Stimulated activated CD8-positive, alpha-beta memory T cell treated with anti-CD3 and anti-CD28 coated beads, Interleukin-7, amount 100 ng/mL, for 48 hours (primary cell): ENCODE measurements at places on chromosomes 11 and 22.

GRCh38 chr11:116513894-116514293 lies 258.9 kb downstream of the BUD13 start:
- DNase-seq: no peak

GRCh38 chr11:60390419-60390818 lies 5.8 kb upstream of the MS4A14 start:
- no peak for DNase-seq

DNA sequence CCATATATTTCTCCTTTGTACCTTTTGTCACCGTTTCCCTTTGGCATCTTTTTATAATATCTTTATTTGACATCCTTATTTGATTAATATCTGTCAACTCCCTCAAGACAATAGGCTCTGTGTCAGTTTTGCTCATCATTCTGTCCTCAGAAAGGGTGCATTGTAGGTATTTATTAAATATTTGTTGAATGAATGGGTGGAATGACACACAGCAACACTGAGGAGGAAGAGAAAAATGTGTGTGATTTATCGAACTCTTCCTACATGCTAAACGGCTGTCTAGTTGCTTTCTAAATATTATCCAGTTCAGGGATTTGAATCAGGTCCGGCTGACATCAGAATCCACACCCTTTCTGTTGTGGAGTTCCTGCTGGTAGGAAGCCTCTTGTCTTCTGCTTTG lies 98.2 kb downstream of the NAV2 start:
- no peak for DNase-seq

GRCh38 chr11:128565881-128566280 lies 21.5 kb downstream of the ETS1 start:
- DNase-seq: no peak

DNA sequence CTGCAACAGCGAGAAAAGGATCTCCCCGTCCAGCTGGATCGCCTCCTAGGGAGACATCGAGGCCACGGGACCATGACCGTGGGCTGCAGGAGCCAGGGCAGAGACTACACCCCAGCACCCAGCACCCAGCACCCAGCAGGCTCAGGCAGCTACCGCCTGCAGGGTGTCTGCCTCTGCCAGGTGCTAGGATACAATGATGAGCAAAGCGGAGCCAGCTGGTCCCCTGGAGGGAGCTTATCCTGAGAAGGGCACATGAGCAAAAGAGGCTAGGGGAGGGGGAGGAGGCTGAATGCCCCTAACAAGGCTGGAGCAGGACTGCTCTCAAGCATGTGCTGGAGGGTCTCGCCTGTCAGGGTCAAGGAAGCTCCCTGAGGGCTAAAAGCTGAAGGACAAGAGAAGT lies 4.8 kb upstream of the CASTOR1 start:
- DNase-seq: no peak

DNA sequence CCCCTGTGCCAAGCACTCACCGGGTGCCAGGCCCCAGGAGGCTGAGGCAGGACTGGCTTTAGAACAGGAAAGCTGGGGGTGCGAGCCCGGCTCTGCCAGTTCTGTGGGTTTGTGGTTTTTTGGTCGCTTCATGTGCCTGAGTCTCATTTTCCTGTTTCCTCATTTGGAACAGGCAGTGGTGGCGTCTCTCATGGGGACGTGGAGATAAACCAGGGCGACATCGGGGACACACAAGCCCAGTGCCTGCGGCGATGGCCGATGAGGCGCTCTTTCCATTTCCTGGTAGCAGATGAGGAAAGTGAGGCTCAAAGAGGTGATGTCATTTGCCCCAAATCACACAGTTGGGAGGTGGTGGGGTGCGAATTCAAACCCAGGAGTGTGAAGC lies 20.8 kb upstream of the CHKA start:
- peak; percentile 31 for DNase-seq

GRCh38 chr11:134956450-134957210 lies 544.6 kb upstream of the B3GAT1 start:
- no peak for DNase-seq

DNA sequence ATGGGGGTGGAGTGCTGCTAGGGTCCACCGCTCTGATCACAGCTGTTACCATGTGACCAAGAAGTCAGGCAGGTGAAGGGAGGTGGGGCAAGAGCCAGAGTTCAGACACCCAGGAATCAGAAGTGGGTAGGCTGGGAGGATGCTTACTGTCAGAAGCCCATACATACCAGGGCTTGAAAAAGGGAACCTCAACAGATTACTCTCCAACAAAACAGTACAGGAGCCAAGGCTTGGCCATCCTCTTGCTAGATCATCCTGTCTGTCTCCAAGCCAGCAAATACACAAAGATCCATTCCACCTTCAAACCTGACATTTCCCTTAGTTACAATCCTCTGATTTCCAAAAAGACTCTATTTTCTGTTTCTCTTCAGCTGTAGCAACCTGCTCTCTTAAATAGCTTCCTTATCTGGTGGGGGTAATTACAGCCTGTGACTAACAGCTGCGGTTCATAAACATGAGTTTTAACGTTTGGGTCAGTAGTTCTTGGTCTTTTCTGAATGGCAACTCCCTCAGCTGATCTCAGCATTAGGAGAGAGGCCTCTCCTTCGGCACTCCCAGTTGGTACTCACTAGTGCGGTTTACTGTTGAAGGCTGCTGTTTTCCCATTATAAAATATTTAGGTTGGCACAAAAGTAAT lies 31.1 kb upstream of the WT1 start:
- no peak for DNase-seq

DNA sequence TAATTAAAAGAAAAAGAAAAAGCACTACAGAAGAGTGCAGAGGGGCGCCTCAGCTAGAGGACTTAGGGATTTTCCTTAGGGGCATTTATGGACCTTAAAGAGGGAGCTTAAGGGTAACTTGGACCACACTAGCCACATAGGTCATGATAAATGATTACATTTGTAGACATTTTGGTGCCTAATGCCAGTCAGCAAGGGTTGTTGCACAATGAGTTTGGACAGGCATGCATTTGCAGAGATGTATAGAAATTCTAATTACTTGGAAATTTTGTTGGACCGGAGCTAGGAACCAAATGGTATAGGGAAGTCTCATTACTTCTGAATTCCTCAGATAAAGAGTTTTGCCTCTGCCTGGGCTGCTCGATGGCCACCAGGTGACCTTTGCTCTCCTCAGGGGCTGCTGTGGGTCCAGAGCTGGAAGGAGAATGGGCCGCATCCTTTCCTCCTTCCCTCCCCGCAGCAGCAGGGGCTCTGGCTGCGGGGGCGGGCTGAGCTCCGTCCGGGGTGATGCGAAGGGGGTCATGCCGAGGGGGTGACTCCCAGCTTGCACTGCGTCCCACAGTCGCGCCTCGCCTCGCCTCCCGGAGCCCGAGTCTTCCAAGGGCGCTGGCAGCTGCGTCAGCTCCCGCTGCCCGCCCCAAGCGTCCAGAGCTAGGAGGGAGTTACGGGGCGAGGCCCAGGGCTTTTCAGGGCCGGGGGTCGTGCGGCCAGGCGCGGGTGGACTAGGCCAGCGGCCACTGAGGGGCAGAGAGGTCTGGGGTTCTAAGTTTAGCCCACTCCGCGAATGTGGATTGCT lies 20.3 kb upstream of the MALAT1 start:
- no peak for DNase-seq

GRCh38 chr22:37676736-37677492 lies 1.5 kb downstream of the LGALS1 start:
- peak; percentile 92 for DNase-seq

GRCh38 chr11:123302751-123303195 lies 107.7 kb upstream of the CLMP start:
- DNase-seq: peak; percentile 12

DNA sequence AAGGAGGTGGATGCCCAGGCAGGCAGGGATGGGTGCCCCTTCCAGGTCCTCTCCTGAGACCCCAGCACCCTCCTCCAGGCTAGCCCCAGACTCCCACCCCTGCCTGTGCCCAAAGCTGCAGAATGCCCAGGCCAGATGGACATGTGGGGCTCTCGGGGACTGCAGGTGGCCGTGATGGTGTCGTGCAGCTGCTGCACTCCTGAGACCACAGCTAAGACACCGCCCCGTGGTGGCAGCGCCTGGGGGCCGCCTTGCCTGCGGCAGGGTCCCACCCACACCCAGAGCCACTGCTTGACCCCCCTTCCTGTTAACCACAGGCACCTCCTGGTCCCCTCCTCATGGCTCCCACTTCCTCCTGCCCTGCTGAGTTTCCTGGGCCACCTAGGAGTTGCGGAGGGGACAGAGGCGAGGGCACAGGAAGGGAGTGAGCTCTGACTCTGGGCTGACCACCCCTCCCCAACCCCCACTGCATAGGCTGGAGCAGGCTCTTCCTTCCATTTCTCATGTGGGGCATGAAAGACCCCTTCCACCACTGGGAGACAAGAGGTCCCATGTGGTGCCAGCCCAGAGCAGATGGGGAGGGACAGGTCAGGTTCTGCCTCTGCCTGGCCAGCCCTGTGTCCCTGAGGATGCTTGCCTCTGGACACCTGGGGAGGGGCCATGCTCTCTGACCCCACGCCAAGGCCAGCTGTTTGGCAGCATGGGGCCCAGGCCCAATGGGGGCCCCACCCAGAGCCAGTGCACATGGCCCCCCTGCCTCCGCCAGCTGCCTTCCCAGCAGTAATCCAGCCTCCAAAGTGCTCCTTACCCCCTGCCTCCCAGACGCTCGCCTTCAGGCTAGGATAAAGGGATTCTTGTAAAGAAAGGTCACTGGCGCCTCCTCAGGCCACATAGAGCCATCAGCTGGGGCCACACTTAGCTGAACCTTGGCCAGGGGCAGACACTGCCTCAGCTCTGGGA lies 29.3 kb downstream of the OSBPL5 start:
- DNase-seq: no peak

- no peak for DNase-seq
Measured at GRCh38 chr11:19642185-19643158, 70.2 kb upstream of the NAV2 start.

DNA sequence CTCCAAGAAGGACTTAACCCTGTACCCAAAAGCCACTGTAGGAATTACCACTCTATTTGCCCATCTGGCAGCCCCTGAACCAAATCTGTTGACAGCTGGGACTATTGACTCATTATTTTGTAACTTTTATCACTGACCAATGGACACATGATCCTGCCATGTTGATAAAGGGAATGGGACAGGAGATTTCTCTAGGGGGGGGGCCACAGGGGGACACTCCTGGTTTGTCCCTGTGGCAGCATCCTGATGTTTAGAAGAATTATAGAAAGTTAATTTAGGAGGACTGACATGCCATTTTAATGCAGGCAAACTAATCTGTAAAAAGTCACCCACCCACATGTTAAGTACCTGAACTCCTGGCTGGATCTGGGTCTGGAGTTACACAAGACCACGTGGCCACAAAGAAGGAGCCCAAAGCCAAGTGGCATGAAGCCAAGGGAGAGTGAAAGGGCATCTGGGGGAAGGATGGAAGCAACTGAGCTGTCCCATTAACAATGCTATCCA lies 558.1 kb downstream of the ETS1 start:
- no peak for DNase-seq

GRCh38 chr11:3184732-3185347 lies 19.7 kb upstream of the OSBPL5 start:
- no peak for DNase-seq

- no peak for DNase-seq
Measured at GRCh38 chr11:1598816-1599215, 722 bp upstream of the KRTAP5-2 start.

- no peak for DNase-seq
Measured at GRCh38 chr22:18091916-18092526, 14.2 kb downstream of the PEX26 start.

DNA sequence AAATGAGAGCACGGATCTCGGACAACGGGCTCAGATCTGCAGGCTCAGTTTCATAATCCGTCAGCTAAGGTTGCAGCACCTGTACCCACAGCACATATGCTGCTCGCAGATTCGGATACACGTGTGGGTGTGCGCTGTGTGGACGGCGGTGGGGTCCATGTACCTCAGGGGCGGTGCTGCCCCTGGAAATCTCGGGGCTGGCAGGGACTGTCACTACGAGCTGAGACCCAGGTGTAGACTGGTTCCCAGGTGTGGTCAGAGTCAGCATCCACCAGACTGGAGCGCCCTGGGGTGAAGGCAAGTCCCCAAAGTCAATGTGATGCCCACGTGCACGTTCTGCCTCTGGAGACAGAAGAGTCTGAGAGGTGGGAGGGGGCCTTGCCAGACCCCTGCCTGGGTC lies 989.3 kb downstream of the BRD1 start:
- no peak for DNase-seq

DNA sequence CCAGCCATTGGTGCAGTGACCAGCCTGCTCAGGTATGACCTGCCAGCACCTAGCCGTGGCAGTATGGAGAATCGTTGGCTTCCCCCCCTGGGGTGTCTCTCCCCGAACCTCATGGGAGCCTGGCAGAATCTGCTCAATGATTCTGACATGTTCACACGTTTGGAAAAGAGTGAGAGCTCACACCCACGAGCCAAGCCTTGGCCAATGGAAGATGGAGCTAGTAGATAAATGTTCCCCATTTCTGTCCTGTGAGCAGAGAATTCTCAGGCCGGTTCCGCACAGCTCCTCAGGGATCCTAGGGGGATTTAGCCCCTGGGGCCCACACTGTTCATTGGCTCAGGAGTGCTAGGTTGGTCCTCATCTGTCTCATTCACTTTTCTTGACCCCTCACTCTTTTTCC lies 128.4 kb downstream of the RCN1 start:
- DNase-seq: no peak

DNA sequence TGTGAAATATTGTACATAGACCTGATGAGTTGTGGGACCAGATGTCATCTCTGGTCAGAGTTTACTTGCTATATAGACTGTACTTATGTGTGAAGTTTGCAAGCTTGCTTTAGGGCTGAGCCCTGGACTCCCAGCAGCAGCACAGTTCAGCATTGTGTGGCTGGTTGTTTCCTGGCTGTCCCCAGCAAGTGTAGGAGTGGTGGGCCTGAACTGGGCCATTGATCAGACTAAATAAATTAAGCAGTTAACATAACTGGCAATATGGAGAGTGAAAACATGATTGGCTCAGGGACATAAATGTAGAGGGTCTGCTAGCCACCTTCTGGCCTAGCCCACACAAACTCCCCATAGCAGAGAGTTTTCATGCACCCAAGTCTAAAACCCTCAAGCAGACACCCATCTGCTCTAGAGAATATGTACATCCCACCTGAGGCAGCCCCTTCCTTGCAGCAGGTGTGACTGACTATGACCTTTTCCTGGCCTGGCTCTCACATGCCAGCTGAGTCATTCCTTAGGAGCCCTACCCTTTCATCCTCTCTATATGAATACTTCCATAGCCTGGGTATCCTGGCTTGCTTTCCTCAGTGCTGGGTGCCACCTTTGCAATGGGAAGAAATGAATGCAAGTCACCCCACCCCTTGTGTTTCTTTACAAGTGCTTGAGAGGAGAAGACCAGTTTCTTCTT lies 12.3 kb downstream of the PIK3IP1 start:
- no peak for DNase-seq

GRCh38 chr11:68839911-68840641 lies 1.6 kb downstream of the CPT1A start:
- no peak for DNase-seq

GRCh38 chr11:72251614-72252013 lies 7.6 kb upstream of the PHOX2A start:
- DNase-seq: no peak

- DNase-seq: no peak
Measured at GRCh38 chr11:67998150-67999045, 5.5 kb downstream of the UNC93B1 start.

DNA sequence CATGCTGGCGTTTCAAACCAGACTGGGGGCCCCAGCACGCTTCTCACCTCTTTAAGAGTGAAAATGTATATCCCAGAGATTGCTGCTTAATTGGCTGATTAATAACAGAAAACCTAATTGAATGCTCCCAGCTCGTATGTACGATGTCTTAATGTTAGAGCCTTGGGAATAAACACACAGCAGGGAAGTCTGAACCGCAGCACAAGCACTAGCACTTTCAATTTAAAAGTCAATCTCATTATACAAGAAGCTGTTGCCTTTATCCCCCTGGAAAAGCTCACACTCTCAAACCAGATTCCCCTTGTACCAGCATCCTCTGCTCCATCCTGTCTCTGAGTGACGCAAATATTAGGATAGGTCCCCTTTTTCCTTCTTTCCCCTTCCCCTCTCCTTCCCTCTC lies 449.1 kb downstream of the MN1 start:
- no peak for DNase-seq
